ENCODE measurements at places on chromosomes 7 and 10.

- H3K36me3 ChIP-seq: peaks cover 90% of the 10 kb centered on the region
- no peak overlapping the region for H3K27ac ChIP-seq
- H3K4me3 ChIP-seq: no peak overlapping the region
Observed at GRCh38 chr10:119578355-119578754, 18.4 kb downstream of the TIAL1 start.

DNA sequence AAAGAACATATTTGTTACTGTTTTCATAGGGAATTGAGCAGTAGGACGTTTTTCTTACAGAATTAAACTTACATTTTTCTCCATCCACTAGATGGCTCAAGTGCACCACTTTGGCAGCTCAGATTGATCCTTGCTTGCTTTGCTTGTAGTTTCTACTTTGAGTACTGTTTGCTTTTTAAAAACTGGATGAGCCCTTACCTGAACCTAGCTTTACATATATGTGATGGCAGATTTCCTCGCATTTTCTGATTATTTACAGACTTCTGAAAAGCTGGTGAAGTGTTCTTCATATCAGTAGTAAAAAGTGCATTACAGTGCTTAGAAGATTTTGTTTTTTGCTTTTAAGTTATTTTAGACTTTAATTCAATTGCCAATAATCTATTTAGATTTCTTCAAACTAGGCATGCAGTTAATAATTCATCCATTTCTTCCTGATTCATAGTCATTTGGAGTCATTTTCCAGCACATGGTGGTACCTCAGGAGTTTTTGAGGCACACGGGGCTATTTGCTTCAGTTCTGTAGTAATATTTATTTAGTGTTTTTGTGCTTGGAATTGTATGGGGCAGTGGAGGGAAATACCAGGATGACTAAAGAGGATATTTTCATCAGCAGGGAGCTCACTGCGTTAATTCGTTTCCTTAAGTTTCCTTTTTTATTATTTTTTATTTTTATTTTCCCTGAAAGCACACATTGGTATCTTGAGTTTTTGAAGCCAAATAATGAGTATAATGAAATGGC is 57.3 kb downstream of the MAPK8 start:
- H3K36me3 ChIP-seq: no peaks in the 10 kb centered on the region
- peaks cover 26% of the 10 kb centered on the region for H3K4me1 ChIP-seq
- no peak overlapping the region for H3K4me3 ChIP-seq
- H3K27me3 ChIP-seq: no peaks in the 10 kb centered on the region
- DNase-seq: peak; percentile 55

- no peak overlapping the region for H3K27ac ChIP-seq
- H3K4me3 ChIP-seq: no peak overlapping the region
- no peaks in the 10 kb centered on the region for H3K36me3 ChIP-seq
- H3K27me3 ChIP-seq: no peaks in the 10 kb centered on the region
- DNase-seq: no peak
Observed at GRCh38 chr7:107007892-107008287, 36.6 kb upstream of the PRKAR2B start.

GRCh38 chr7:38222481-38223096 is 44.5 kb downstream of the STARD3NL start:
- H3K27ac ChIP-seq: no peak overlapping the region
- H3K4me3 ChIP-seq: no peak overlapping the region
- H3K27me3 ChIP-seq: no peaks in the 10 kb centered on the region
- H3K4me1 ChIP-seq: no peaks in the 10 kb centered on the region
- DNase-seq: peak; percentile 36

GRCh38 chr7:149666360-149666945 is 106.9 kb downstream of the ZNF467 start:
- H3K36me3 ChIP-seq: no peaks in the 10 kb centered on the region
- no peaks in the 10 kb centered on the region for H3K4me1 ChIP-seq
- no peak for DNase-seq
- H3K27me3 ChIP-seq: no peaks in the 10 kb centered on the region
- no peak overlapping the region for H3K4me3 ChIP-seq

DNA sequence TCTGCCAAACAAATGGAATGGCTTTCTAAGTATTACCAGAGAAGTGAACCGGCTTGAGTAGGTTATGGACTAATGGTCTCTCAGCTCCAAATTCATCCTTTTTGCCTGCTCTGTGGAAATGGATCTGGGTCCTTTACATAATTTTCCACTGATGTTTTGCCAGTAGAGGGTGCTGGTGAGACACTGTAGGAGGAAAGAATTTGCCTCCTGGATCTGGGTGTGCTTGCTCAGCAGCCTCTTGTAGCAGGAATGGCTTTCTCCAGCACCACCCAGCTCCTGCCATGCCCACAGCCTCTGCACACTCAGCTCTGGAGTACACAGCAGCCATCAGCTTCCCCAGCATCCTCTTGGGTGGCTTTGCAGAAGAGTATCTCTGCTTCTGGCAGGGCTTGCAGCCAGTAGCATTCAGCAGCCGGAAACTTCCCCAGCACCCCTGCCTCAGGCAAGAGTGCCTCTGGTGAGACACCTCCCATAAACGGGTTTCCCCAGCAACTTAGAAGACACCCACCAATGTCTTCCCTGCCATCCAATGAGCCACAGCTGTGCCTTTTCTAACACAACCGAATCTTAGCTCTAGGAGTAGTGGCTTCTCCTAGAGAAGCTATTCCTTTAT is 235.0 kb upstream of the PLPP4 start:
- H3K4me1 ChIP-seq: no peaks in the 10 kb centered on the region
- H3K4me3 ChIP-seq: no peak overlapping the region
- H3K36me3 ChIP-seq: no peaks in the 10 kb centered on the region
- H3K27me3 ChIP-seq: no peaks in the 10 kb centered on the region
- H3K27ac ChIP-seq: no peak overlapping the region

GRCh38 chr7:49980465-49980864 is 112.6 kb downstream of the ZPBP start:
- no peaks in the 10 kb centered on the region for H3K4me1 ChIP-seq
- H3K4me3 ChIP-seq: no peak overlapping the region
- H3K36me3 ChIP-seq: no peaks in the 10 kb centered on the region
- no peak overlapping the region for H3K27ac ChIP-seq

GRCh38 chr7:32658034-32658433 is 162.7 kb downstream of the AVL9 start:
- H3K27me3 ChIP-seq: no peaks in the 10 kb centered on the region
- H3K27ac ChIP-seq: peak overlapping the region; percentile 51
- peak; percentile 66 for DNase-seq
- H3K4me1 ChIP-seq: peaks cover 6% of the 10 kb centered on the region
- H3K36me3 ChIP-seq: no peaks in the 10 kb centered on the region

DNA sequence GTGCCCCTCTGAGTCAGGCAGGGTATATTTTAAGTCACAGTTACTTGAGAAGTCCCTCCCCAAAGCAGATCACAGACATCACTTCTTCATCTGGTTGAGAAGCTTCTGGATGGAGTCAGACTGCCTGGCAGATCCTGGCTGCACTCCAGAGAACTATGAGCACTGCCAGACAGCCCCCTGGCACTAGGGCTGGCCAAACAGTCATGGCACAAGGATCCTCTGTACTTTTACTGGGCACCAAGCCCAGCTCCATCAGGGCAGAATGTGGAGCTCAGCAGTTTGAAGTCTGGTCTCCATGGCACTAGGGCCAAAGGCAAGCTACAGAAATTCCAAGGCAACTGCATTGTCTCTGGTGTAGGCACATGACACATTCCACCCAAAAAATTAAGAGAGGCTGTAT is 162.1 kb downstream of the NRG3 start:
- H3K4me1 ChIP-seq: no peaks in the 10 kb centered on the region
- DNase-seq: no peak
- H3K27ac ChIP-seq: no peak overlapping the region
- H3K4me3 ChIP-seq: no peak overlapping the region

DNA sequence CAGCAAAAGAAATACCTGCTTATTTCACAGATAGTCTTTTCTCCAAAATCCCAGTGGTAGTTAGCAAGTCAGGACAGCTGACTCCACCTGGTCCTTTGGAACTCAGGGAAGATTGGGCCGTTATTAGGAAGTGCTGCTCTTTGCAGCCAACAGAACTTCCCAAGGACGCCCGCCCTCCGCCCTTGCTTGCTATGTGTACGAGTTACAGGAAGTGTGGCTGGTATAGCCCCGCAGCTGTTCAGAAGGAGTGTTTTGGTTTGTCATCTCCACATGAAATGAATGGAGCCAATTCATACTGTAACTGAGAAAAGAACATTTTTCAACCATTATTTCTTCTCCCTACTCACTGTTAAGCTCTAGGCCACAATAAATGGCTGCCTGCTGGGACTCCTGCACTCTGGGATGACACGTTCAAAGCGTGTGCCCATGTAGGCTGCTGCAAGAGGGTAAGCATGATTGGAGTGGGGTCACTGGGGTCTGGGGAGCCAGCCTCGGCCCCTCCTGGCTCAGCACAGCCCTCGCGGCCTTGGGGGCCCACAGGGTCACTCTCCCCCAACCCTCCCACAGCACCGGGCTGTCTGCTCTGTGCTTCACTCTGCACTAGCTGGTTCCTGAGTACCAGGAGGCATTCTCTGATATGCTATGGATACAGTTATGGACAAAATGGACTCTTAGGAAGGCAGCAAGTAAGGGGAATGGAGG is 244.0 kb downstream of the EBF3 start:
- no peak overlapping the region for H3K4me3 ChIP-seq
- H3K27ac ChIP-seq: no peak overlapping the region
- no peaks in the 10 kb centered on the region for H3K36me3 ChIP-seq
- no peak for DNase-seq
- H3K27me3 ChIP-seq: no peaks in the 10 kb centered on the region
- no peaks in the 10 kb centered on the region for H3K4me1 ChIP-seq

DNA sequence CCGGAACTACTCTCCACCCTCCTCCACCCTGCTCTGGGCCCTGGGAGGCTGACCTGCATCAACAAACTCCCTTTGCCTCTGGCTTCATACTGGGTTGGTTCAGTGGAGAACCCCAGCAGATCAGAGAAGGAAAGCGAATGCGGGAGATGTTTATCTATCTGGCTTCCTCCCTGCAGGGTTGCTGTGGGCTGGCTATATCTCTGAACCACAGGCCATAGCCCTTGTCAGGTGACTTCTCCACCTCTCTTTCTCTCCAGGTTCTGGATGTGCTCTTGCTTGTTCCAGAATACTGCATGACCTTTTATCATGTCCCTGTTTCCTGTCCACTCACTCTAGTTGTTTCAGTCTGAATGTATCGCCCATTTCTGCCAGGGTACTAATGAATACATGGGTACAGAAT is 51.7 kb upstream of the IFRD1 start:
- no peak for DNase-seq
- no peak overlapping the region for H3K27ac ChIP-seq
- H3K27me3 ChIP-seq: peaks cover 12% of the 10 kb centered on the region
- H3K36me3 ChIP-seq: no peaks in the 10 kb centered on the region
- no peak overlapping the region for H3K4me3 ChIP-seq
- no peaks in the 10 kb centered on the region for H3K4me1 ChIP-seq

GRCh38 chr7:30901856-30902255 is 9.8 kb upstream of the AQP1 start:
- peaks cover 32% of the 10 kb centered on the region for H3K4me1 ChIP-seq
- H3K27ac ChIP-seq: no peak overlapping the region
- H3K36me3 ChIP-seq: no peaks in the 10 kb centered on the region
- H3K4me3 ChIP-seq: no peak overlapping the region

DNA sequence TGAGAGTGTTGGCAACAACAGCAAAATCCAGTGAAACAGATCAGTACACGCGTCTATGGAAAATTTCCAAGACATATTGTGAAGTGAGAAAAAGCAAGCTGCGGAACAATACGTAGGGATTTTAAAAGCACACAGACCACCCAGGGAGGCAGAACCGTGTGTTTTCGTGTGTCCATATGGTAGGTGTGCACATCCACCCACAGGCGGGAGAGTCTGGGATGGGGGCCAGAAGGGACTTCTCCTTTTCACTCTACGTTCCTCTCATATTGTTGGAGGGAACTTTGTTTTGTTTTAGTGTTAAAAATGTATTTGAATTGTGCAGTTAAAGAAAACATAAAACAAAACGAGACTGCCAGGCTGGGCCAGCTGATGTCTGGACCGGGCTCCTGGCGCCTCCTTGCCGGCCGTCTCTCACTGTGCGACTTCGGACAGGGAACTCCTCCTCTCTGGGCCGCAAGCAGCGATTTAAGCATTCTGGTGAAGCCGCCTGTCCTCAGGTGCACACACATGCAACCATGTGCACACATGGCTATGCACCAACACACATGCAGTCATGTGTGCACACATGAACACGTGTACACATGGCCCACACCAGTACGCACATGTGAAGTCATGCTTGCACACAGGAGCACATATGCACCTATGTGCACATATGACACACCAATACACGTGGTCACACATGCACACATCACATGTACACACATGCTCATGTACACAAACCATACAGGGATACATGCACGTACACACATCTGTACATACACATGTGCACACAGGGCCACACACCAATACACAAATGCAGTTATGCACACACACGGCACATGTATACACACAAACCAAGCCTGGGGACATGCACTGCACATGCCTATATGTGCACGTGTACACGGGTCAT is 141.1 kb downstream of the ELFN1 start:
- H3K4me3 ChIP-seq: no peak overlapping the region
- peak; percentile 88 for DNase-seq
- no peaks in the 10 kb centered on the region for H3K36me3 ChIP-seq
- peaks cover 43% of the 10 kb centered on the region for H3K4me1 ChIP-seq
- H3K27ac ChIP-seq: peak overlapping the region; percentile 14

- DNase-seq: no peak
- no peaks in the 10 kb centered on the region for H3K36me3 ChIP-seq
- no peaks in the 10 kb centered on the region for H3K27me3 ChIP-seq
- H3K27ac ChIP-seq: no peak overlapping the region
Observed at GRCh38 chr10:70698211-70698610, 25.9 kb downstream of the ADAMTS14 start.

GRCh38 chr7:1924258-1924817 is 254.3 kb downstream of the ELFN1 start:
- H3K36me3 ChIP-seq: no peaks in the 10 kb centered on the region
- H3K27ac ChIP-seq: no peak overlapping the region

DNA sequence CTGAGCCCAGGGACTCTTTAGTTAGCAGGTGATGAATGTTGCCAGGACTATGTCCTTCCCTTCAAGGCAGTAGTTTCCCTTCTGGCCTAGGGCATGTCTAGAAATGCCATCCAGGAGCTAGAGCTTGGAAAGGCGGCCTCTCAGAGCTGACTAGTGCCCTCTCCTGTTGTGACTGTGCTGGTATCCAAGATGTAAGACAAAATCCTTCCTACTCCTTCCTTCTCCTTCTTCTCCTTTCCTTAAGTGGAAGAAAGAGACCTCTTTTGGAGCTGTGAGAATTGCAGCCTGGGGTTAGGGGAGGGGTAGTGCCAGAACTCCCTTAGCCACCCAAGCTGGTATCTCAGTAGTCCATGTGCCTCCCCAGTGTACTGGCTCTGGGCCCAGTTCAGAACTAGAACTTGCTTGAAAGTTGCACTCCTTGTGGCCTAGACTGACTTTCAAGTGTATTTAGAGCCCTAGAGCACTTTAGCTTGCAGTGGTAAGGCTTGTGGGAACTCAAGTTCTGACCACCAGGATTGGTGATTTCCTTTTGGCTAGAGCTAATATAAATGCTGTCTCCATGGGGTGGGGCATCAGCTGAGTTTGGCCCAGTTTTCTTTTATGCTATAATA is 118.8 kb downstream of the NPSR1 start:
- DNase-seq: no peak
- no peaks in the 10 kb centered on the region for H3K4me1 ChIP-seq
- H3K4me3 ChIP-seq: no peak overlapping the region
- H3K36me3 ChIP-seq: no peaks in the 10 kb centered on the region
- no peaks in the 10 kb centered on the region for H3K27me3 ChIP-seq
